Neural crest cell (in vitro differentiated cells): ENCODE measurements at places on chromosomes 6 and 20.

GRCh38 chr20:42281801-42282200 lies 663.6 kb upstream of the CHD6 start:
- no peak for DNase-seq

DNA sequence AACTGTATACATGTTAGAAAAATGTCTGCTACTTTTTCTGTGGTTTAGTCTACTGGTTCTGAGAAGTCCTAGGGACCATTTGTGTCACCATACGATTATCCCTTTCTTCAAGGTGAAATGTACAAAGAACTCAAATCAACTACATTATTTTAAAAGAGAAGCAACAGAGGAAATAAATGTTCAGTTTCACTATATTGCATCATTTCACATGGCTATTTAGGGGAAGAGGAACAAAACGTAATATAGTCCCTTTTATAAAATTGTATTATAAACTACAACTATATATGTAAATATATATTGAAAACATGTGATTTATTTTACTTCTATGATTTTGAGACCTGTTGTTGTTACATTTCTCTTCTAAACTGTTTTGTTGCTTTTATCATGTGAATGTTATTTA lies 1308.0 kb downstream of the EPHA7 start:
- DNase-seq = no peak

DNA sequence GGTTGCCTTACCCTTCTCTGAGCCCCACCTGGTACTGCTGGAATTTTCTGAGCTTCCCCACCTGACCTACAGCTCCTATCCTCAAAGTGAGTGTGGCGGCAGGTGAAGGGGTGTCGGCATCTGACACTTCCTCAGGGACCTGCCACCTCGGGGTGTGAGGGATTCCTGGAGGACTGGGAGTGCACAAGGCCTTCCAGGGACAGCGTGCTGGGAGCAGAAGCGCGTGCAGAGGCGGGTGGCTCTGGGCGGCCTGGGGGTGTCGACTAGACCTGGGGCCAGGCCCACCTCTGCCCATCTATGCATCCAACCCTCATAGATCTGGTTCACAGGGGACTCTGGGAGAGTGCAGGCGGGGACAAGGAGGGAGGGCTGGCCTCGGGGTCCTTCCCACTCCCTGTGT lies 7.8 kb downstream of the DLGAP4 start:
- no peak for DNase-seq

GRCh38 chr20:33948480-33948879 lies 45.2 kb upstream of the RALY start:
- DNase-seq = no peak

DNA sequence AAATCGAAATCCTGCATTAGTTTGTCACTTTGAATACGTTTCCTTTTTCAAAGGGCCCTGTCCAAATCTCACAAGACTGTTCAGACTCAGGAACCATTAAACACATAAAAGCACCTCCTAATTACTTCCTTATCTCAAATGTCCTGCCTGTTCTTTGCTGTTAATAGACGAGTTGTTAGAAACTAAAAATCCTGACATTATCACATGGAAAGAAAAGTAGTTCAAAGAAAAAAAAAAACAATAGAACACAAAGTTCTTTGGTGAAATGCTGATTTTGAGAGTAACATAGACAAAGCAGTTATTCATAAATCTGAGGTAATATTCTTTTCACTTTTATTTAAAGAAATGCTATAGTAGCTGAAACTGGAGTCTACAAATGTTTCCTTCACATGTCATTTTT lies 12.1 kb upstream of the TAB2 start:
- DNase-seq = no peak

- no peak for DNase-seq
These were observed 58.2 kb upstream of the RNGTT start for GRCh38 chr6:89021629-89022028.

DNA sequence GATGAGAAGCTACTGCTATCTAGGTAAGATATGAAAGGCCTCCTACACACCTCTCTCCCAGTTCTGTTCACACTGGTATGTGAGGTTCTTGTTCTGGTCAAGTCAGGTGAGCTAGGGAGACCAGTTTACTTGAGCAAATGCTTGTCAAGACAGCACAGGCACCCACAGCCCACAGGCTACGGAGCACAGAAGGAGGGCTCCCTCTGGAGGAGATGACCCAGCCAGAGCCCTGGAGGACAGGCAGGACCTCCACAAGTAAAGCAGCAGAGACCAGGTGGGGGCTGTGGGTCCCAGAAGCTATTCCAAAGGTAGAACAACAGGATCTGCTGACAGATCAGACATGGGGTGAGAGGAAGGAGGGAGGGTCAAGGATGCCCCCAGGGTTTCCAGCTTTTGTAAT lies 13.2 kb downstream of the MMP24OS start:
- no peak for DNase-seq

- DNase-seq = no peak
These were observed 50.2 kb downstream of the INSM1 start for GRCh38 chr20:20417876-20418676.
